ENCODE measurements at places on chromosomes 3 and 15.

DNA sequence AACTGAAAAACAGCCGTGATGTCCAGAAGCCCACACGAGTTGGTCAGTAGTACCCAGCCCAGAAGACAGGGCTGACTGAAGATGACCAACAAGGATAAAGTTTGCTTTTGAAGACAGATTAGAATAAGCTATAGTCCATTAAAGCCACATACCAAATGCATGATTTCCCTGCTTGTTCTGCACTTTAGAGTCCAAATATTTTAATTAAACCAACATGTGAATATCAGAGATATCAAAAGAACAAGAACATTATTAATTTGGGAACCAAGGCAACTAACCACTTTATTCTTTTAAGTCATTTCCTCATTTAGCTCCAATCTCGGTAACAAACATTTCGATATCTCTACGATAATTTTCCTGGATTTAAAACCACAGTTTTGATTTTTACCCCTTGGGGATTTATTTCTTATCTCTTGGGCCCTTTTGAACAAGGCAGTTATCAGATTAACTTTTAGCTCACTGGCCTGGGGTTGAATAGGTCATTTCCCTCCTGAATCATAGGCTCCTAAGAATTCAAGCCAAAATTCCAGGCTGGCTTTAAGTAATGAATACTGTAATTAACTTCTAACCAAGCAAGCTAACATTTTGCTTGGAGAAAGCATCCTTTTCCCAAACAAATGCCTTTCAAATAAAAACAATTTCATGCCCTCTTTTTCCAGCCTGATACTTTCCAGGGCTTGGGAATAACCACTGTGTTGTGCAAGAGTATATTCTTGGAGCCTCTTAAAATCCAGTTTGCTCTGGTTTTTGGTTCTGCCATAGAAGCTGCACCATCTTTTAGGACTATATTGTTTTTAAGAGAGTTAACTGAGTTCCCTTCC, 102.9 kb upstream of the NR2E3 start:
- DNase-seq, result no peak

- no peak for DNase-seq
These were observed 331.8 kb downstream of the ZIC1 start for GRCh38 chr3:147740928-147741327.

GRCh38 chr3:9497821-9498565, 55.6 kb downstream of the LHFPL4 start:
- DNase-seq, result no peak

DNA sequence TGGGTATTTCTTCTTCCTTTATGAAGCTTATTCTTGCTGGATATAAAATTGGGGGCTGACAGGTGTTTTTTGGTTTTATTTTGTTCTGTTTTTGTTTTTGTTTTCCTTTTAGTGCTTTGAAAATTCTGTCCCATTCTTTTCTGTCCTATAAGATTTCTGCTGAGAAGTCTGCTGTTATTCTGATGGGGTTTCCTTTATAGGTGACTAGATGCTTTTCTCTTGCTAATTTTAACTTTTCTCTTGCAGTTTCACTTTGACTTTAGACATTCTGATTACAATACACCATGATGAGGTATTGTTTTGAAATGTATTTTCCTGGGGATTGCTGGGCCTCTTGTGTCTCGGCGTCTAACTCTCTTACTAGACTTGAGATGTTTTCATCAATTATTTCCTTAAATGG, 22.8 kb downstream of the TTC14 start:
- DNase-seq, result no peak

DNA sequence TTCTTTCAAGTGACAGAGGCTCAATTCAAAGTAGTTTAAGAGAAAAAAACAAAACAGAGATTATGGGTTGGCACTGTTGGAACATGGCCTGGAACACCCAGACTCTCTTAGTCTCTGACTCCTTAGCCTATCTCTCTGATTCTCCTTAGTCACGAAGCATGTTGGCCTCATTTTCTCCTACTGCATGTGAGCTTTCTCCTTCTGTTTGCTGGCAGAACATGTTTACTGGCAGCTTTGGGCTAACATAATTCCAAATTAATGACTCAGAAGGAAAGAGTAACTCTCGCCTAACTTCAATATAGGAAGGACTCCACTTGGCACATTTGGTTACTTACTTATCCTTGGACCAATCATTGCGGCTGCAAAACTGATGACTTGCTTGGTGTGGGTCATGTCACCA, 21.7 kb upstream of the CCDC39 start:
- DNase-seq, result no peak

DNA sequence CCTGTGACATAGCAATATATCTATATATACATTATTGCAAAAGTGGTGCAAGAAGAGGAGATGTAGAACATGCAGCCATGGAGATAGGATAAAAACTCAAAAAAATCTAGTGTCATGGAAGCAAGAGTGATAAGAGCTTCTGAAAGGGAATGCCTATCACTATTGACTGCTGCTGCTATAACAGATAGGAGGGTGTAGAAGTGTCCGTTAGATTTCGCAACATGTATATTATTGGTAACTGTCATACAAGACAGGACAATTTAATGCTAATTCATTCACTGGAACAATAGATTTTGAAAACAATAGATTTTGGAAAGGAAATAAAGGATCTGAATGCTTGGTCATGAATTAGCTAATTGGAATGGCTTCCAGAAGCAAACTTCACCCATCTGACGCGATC, 224.5 kb downstream of the ZNF385D start:
- no peak for DNase-seq

GRCh38 chr15:74844319-74845207, 1.6 kb upstream of the ULK3 start:
- no peak for DNase-seq

GRCh38 chr15:86948719-86949118, 869.0 kb downstream of the AGBL1 start:
- no peak for DNase-seq

- DNase-seq, result no peak
These were observed 17.8 kb downstream of the CEP19 start for GRCh38 chr3:196694202-196694638.

GRCh38 chr3:39327053-39327745, 2.3 kb upstream of the CCR8 start:
- no peak for DNase-seq

DNA sequence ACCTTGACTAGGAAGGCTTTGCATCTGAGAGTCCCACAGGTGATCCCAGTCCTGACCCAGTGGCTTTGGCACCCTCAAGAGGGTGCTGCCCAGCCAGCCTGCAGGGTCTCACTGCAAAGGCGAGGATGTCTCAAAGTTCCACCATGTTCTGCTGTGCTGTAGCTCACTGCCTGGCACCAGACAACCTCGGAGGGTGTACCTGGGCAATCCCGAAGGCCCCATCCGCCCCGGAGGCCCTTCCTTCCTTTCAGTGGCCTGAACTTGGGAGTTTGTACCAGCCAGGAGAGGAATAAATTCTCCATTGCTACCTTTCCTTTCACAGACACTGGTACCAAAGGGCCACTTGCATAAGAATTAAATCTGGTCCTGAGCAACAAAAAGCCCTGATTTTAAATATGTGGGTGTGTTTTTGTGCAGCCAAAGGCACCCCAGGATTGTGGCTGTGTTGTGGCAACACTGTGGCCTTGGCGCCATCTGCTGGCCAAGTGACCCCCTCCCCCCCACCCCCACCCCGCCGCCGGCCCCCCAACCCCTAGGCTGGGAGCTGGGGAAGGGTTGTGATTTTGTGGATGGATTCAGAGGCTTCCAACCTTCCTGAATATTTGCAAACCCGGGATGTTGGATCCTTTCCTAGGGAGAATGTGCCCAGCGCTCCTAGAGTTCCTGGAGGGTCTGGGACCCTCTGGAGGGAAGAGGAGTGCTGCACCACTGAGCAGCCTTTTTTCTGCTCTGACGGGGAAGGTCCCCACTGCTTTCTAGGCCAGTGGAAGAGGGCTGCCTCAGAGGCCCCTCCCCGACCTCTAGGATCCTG, 9.7 kb upstream of the PTPN23 start:
- no peak for DNase-seq

DNA sequence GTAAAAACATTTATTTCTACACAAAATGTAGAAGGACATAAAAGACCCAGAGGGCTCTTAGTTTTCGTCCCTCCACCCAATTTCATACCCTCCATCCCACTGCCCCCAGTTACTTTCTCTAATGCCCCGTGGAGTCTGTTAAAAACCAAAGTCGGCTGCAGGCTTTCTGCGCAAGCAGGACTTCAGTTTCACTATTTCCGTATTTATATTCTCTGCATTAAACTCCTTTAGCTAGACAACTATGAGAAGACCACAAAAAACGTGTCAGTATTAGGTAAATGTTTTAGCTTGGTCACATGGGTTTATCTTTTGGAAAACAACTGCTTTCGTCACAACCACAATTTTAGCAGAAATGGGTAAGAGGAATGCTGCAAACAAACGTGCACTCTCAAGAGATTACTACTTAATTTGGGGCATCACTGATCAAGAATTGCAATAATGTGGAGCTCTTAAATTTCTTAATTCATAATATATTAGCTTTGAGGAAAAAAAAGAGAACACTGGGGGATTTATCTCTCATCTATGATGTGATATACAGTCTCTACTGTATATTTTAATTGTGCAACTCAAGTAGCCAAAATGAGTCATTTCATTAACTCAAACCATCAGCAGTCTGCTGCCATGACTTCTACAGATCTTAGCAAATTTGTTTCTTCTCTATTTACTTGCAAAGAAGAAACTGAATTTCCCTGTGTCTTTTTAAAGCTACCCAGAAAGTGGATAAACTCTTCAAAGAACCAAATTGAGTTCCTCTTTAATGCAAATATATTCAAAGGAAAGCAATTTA, 740 bp upstream of the NSMCE3 start:
- DNase-seq, result no peak

- DNase-seq, result no peak
These were observed 35.9 kb downstream of the OXNAD1 start for GRCh38 chr3:16300881-16301359.

- no peak for DNase-seq
These were observed 134.8 kb downstream of the UACA start for GRCh38 chr15:70628549-70628896.

DNA sequence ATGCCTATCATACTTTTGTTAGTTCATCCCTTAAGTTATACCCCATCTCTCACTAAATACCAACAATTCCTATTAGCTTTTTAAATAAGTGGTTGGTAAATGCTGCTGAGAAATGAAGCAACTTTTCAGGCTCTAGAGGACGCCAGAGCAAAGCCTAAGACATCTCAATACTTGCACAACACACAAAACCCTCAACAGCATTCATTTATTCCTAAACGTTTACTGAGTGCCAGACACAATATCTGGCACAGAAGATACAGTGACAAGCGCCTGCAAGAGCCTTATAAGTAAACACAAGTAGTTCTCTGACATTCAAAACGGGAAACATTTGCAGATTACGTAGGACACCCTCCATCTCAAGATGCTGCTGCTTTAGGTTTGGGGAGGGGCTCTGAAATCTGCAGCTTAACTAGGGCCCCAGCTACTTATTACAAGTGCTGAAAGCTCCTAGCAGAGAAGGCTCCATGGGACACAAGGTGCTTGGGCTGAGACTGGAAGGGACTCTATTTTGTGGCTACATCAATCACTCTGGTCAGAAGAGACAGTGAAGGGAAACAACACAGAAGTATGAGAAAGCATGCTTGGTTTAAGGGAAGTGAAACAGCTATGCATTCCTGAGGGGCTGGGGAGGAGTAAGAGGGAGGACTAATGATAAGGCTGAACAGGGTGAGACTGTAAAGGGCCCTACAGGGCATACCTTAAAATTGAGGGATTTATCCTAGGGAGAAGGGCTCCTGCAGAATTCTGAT, 311.3 kb downstream of the PLCL2 start:
- no peak for DNase-seq

GRCh38 chr15:56207711-56208110, 36.0 kb downstream of the RFX7 start:
- no peak for DNase-seq
